Memory B cell (primary cell): ENCODE measurements at places on chromosomes 4 and X.

DNA sequence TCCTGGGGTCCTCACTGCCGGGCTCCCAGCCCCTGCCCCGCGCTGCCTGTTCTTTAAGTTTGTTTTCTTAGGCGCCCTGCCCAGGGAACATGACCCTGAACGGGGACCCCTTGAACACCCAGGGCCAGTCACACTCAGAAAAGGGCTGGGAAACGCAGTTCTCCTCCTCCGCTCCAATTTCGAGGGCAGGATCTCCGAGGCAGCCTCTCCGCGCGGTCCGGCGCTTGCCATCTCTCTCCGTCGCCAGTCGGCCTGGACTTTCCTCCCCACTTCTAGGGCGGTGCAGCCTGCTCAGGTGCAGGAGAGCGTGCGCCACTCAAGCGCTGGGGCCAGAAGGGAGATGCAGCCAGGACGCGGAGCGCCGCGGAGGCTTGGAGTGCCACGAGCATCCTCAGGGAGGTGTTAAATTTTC lies 9.9 kb downstream of the PRDM8 start:
- no peak for DNase-seq

DNA sequence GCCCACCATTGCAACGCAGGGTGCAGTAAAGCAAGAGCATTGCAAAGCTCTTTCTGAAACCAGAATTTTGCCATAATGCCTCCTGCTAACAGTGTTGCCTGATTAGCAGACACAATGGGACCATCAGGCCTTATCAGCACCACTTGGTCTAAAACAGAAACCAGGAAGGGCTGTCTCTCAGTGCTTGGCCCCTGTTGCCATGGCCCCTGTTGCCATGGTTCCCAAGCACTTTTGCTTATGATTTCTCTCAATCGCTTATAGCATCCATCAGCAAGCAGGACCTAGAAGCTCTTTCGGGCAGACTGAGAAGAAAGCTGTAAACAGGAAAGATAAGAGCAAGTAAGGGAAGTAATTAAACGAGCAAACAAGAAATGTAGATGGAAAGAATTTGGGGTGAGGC lies 36.8 kb downstream of the RTL5 start:
- peak; percentile 49 for DNase-seq

DNA sequence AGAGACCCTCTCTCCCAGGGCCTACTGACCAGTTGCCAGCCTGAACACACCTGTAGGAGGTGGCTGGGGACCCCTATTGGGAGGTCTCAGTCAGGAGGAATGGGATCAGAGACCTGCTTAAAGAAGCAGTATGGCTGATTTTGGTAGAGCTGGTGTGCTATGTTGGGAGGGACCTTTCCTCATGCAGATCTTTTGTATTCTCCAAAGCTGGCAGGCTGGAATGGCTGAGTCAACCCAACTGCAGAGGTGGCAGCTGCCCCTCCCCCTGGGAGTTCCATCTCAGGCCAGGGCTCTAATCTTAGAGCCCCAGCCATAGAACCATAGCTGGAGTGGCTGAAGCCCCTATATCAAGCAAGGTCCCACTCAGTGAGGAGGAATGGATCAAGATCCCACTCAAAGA lies 279.3 kb upstream of the BMP3 start:
- DNase-seq, result no peak

DNA sequence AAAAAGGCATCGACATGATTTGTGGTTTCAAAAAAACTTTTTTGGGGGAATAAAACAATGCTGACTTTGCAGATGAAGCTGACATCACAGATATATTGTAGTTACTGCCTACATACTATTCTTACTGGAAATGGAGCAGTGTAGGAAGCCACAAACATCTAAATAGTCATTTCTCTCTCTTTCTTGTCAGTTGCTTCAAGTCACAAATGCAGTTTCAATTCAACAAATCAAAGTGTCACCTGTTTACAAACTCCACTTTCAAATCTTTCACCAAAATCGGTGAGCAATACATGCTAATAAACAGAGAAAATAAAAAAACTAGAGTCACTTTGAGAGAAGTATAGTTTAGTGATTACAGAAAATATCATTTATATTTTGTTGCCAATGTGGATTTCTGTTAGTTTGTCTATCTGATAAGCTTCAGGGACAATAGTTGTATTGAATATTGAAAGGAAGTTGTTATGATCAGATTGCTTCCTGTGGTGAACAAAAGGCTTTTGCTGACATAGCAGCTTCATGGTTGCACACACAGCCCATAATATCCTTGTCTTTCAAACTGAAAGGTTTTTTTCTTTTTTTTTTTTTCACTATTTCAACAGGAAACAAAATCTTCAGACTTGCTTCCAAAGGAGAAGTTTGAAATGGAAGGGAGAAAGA lies 49.7 kb upstream of the PTPN13 start:
- DNase-seq, result no peak

DNA sequence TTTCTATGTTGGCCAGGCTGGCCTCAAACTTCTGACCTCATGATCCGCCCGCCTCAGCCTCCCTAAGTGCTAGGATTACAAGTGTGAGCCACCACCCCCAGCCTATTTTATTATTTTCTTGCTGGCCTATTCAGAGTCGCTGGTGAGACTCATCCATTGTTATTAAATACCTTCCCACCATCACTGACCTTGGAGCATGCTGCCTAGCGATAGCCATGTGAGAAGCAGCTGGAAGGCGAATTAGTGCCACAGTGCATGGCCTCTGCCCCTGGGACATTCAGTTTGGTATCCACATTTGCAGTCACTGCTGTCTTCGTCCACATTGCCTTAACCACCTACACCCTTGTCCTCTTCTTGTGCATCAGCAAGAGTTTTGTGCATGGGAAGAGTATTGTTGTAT lies 32.4 kb upstream of the NMU start:
- no peak for DNase-seq

- DNase-seq, result no peak
These were observed 159.6 kb upstream of the KLF3 start for GRCh38 chr4:38504396-38504715.

DNA sequence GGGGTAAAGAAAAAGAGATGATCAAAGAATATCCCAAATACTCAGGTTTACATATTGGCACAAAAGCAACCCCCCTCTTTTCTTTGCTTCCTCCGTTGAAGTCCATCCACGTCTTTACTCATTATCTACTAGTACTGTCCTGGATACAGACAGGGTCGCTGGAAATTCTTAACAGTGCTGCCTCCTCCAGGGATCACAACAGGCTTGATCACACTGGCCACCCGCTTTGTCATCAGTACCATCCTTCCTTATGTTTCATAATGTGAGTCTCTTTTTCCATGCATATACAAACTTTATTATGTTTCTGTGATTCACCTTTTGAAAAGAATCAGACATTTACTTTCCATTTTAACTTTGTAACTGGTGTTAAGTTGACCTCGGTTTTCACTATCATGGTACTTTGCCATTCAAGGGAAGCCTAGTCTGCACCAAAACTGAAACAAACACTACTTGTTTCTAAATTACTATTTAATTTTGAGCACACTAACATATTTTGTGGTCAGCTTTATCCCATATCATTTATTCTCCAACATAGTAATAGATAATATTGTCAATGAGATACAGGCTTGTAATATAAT lies 387.5 kb upstream of the PPP1R2C start:
- no peak for DNase-seq

DNA sequence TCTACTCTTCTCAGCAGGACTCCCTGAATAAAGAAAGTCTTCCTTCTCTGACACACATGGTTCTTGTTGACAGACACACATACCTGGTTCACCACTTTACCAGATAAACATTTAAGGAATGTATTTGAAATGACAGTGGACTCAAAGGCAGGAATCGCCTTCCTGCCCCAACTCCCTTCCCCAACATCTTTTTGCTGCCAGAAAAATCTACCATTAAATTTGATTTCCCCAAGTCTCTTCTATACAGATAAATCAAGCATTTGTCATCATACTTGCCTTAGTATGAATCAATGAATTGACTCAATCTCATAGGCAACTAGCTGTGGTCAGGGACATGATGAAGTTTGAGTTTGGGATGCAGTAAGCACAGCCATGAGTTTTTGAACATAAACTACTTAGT lies 23.3 kb upstream of the ANXA5 start:
- DNase-seq, result no peak

- DNase-seq, result no peak
These were observed 90.5 kb downstream of the TBL1X start for GRCh38 chrX:9555354-9555753.

DNA sequence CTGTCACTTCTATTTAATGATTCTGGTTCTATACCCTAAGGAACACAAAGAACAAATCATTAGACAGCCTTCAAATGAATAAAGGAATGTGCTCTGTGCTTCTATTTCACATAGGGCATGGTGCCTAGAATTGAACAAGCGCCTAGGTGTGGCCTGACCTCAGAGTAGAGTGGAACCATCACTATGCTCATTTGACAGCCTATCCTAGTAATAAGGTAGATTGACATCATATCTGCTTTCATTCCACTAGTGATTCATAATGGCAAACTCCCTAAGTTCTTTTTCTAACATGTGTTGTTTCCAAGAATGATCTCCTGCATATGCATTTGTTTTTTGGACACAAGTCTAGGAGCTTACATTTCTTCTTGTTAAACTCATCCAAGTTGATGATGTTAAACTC lies 36.6 kb downstream of the METTL14 start:
- no peak for DNase-seq

DNA sequence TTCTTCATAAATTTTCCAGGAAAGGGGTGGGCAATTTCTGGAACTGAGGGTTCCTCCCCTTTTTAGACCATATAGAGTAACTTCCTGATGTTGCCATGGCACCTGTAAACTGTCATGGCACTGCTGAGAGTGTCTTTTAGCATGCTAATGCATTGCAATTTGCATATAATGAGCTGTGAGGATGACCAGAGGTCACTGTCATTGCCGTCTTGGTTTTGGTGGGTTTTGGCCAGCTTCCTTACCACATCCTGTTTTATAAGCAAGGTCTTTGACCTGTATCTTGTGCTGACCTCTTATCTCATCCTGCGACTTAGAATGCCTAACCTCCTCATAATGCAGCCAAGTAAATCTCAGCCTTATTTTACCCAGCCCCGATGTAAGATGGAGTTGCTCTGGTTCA lies 577.8 kb downstream of the NLGN4X start:
- DNase-seq, result no peak

GRCh38 chrX:140701480-140701879 lies 8.1 kb upstream of the LINC00632 start:
- no peak for DNase-seq

GRCh38 chr4:151329217-151330007 lies 4.0 kb upstream of the SH3D19 start:
- no peak for DNase-seq
